ENCODE measurements at places on chromosomes 5 and 9.

- DNase-seq, result no peak
Measured at GRCh38 chr5:2371419-2371710, 380.1 kb downstream of the IRX2 start.

DNA sequence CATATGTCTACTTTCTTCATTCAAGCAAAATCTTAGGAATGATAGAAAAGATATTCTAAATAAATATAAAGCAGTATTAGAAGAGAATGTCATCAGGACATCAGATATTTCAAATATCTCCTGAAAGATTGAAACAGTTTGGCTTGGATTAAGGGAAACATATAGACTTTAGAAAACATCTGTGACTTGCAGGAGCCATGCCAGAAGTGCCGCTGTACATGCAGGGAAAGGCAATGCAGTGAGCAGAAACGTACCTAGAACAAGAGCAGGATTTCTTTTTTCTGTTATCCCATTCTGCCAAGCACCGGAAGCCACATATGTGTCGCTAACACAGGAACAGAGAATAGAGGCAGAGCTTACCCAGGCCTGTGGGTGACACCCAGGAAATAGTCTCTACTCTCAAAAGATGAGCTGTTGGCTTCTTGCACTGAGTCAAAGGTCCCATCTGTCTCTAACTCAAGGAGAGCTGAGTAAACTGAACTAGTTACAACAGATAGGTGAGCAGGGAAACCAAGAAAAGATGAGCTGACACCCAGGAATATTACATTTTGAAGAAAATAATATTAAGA, 5.8 kb downstream of the ADAMTS19 start:
- no peak for DNase-seq

GRCh38 chr9:37977851-37978480, 74.0 kb upstream of the SLC25A51 start:
- DNase-seq, result no peak

GRCh38 chr5:146233441-146233840, 30.0 kb downstream of the RBM27 start:
- no peak for DNase-seq

DNA sequence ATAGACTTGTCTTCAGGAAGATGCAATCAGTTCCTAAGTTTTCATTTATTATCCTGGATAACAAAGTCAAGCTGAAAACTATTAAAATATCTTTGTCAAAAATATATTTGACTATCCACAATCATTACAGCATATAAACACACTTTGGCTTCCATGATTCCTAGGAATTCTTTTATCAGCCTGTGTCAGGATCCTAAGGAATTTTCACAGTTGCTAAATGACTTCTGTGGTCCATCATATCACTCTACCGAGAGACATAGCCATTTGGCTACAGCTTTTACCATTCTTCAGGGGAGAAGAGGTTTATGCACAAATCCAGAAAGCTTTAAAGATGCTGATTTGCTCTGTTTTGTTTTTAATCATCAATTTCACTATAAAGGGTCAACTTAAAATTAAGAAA, 128.3 kb downstream of the MLLT3 start:
- no peak for DNase-seq

Measured in RWPE2 (cell line).